Central memory CD4-positive, alpha-beta T cell (primary cell): ENCODE measurements at places on chromosomes 7 and 10.

- no peak for DNase-seq
Measured at GRCh38 chr10:86288695-86289576, 77.7 kb downstream of the GRID1 start.

DNA sequence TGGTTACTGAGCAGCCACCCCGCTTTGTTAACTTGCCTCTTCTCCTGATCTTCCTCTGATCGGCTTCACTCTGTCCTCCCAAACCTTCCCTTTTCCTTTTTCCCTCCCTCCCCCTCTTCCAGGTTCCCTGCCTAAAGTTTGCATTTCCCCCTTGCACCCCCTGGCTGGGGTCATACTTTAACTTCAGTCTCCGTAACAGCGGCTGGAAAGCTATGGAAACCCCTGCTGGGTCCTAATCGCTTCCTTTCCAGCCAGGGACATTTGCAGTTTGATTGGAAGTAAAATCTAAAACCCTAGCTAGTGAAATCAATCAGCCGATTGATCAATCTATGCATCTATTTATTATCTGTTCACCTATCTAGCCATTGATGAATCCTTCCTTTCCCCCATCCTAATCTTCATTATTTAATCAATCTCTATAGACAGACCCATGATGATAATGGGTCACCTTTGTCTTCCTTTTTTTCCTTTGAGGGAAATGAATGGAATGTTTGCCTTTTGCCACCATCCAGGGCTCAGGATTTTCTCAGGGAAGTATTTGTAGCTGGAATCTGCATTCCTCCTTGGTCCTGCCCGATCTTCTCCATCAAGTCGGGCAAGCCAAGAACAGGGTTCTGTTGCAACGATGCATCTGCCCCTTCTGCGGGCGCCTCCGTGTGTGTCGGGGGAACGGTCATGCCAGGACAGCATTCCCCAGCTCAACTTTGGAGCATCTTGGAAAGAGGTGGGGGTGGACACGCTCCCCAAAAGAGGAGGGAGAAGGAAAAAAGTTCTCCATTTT lies 8.8 kb downstream of the GATA3 start:
- no peak for DNase-seq

GRCh38 chr10:126380352-126381076 lies 7.8 kb downstream of the ADAM12 start:
- DNase-seq: no peak

- DNase-seq: no peak
Measured at GRCh38 chr10:24716295-24716694, 7.4 kb downstream of the ARHGAP21 start.

DNA sequence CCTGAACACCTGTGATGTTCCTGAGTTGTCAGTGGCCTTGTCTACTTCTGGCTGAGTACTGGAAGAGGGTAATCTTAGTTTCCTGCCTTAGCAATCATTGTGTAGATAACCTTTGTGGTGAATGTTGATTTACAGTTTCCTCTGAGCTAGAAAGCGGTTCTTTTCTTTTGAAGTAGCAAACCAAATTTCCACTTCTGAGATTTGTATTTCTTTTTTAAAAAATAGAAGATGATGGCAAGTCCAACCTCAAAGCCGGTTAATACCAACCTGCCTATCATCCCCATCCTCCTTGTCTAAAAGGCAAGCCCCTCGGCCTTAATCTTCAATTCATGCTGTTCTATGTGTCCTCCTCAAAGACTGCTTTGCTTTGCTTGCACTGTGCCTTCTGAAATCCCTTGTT lies 12.5 kb upstream of the PALS2 start:
- DNase-seq: peak; percentile 15

GRCh38 chr7:25897261-25897782 lies 254.7 kb upstream of the NFE2L3 start:
- no peak for DNase-seq
